ENCODE measurements at places on chromosomes 13 and 19.

GRCh38 chr19:5738423-5738822, 18.0 kb downstream of the CATSPERD start:
- no peak for DNase-seq

DNA sequence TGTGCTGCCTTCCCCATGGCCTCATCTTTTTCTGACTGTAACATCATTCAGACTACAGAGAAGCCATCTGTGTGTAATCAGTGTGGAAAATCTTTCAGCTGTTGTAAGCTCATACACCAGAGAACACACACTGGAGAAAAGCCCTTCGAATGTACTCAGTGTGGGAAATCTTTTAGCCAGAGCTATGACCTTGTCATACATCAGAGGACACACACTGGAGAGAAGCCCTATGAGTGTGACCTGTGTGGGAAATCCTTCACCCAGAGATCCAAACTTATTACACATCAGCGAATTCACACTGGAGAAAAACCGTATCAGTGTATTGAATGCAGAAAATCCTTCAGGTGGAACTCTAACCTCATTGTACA, 17.2 kb upstream of the ZNF8 start:
- DNase-seq = no peak

DNA sequence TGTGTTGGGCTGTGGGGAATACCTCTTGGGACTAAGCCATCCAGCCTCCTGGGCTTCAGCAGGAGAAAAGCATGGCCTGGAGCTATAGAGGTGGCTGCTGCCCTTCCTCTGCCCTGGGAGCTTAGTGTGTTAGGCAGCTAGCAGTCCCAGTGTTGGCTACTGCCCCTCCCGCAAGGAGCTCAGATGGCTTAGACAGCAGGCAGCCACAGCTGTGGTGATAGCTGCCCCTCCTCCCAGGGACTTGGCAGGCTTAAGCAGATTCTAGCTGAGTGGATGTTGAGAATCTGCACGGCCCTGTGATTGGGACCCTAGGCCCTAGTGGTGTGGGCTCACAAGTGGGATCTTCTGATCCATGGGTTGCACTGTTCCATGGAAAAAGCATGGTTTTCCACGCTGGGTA, 264.5 kb downstream of the TDRD3 start:
- no peak for DNase-seq

- DNase-seq = peak; percentile 7
These were observed 33.0 kb downstream of the DEDD2 start for GRCh38 chr19:42184401-42184861.

DNA sequence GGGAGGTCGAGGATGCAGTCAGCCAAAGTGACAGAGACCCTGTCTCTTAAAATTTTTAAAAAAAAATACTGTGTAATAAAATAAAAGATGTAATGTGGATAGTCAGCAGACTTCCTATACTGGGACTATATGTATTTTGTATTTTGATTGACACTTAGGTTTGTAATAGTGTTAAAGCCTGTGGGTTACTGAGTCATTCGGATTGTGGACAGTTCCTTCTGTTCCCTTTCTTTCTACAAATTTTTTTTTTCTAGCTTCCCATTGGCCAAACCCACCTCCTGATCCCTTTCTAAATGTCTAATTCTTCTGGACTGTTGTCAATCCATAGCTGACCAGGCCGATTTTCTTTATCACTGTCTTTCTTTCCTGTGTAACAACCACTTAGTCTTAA, 108.0 kb downstream of the DNAJC3 start:
- no peak for DNase-seq

DNA sequence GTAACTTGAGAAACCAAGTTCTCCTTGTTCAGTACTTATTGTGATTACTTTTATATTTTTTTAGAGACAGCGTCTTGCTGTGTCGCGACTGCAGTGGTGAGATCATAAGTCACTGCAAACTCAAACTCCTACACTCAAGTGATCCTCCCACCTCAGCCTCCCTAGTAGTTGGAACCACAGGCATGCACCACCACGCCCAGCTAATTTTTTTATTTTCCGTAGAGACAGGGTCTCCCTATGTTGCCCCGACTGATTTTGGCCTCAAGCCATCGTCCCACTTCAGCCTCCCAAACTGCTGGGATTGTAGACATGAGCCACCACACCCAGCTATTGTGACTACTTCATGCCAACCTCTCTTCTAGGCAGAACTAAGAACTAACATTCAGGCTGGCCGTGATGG, 8.3 kb downstream of the C19orf53 start:
- DNase-seq = no peak

GRCh38 chr19:49556412-49557398, 23.7 kb downstream of the NOSIP start:
- DNase-seq = no peak

- no peak for DNase-seq
These were observed 146.8 kb downstream of the FOXO1 start for GRCh38 chr13:40519637-40520036.

GRCh38 chr13:42039457-42039945, 8.9 kb upstream of the DGKH start:
- no peak for DNase-seq

DNA sequence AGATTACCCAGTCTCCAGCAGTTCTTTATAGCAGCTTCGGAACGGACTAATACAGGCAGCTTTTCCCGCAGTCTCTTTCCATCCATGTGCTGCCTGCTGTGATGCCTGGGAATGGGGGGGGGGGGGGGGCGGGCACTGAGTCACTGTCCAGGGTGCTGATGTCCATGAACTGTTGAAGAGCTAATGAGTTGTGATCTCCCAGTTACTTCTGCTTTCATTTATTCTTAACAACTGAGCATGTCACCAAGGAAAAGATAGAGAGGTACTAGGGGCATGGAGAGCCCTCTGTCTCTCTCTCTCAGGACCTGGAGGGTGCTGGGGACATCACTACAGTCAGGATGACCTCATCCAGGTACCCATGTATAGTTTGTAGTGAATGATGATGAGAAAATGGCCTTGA, 20.3 kb upstream of the CEACAM1 start:
- no peak for DNase-seq

- no peak for DNase-seq
These were observed 49.6 kb upstream of the ARGLU1 start for GRCh38 chr13:106617561-106617960.

- DNase-seq = no peak
These were observed 699.5 kb downstream of the PCDH9 start for GRCh38 chr13:66530686-66531085.

GRCh38 chr13:97499181-97499580, 65.2 kb downstream of the RAP2A start:
- DNase-seq = no peak

DNA sequence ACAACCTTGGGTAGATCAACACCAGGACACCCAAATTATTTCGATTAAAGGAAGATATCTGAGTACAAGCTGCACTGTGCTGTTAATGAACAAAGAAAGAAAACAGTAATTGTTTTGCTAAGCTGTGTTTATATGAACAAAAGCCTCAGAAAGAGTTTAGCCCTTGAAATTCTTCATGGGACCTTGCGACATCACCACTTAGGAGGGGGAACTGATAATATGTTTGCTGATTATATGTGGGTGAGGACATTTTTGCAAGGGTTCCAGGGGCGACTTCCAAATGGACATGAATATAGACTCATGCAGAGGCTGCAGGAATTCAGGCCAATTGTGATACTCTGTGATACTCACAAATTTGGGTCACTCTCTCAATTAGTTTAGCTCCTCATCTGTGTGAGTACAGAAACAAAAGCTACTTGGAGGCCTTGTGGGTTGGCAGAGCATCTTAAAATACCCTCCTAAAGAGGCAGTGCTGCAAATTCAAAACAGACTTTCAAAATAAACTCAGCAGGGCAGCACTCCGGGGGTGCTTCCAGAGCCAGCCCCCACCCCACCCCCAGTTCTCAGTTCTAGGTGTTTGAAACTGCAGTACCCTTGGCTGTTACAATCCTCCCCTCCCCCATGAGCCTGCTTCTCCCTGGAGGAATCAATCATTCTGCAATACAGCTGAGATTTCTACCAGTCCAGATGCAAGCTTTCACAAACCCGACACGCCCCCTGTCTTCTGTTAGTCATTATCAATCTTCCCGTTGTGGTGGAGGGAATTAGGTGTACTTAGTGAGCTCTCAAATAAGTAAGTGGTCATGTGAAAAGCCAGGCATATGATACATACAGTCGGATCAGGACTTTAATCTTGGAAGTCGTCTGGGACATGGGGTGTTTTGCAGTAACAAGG, 97.0 kb upstream of the MBNL2 start:
- DNase-seq = no peak

GRCh38 chr13:71320452-71320851, 546.6 kb downstream of the DACH1 start:
- DNase-seq = no peak

DNA sequence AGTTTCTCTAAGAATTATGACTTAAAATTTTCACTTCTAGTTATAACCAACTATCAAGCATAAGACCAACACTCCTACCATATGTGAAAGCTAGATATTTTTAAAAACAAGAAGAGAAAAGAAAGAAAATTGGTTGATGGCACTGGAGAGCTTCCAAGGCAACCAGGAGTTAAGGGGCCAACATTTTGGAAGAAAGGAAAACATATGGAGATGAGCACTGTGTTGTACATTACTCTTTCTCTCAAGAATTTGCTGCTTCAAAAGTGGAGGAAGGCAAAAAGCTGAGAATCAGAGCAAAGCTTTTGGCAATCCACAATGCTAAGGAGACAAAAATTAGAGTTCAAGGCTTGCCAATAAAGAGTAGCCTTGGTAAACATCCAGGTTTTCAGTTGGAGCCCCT, 446.2 kb downstream of the ITGBL1 start:
- no peak for DNase-seq

GRCh38 chr13:53189162-53189561, 160.5 kb downstream of the OLFM4 start:
- no peak for DNase-seq

DNA sequence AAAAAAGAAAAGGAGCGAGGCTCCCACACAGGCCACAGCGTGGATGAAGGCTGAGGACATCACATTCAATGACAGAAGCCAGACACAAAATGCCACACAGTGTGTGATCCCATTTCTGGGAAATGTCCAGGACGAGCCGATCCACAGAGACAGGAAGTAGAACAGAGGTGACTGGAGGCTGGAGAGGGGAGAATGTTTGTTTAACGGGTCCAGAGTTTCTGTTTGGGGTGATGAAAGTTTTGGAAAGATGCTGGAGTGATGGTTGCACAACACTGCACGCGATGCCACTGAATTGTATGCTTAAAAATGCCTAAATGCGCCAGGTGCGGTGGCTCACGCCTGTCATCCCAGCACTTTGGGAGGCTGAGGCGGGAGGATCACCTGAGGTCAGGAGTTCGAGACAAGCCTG, 650 bp upstream of the FUT5 start:
- DNase-seq = no peak

DNA sequence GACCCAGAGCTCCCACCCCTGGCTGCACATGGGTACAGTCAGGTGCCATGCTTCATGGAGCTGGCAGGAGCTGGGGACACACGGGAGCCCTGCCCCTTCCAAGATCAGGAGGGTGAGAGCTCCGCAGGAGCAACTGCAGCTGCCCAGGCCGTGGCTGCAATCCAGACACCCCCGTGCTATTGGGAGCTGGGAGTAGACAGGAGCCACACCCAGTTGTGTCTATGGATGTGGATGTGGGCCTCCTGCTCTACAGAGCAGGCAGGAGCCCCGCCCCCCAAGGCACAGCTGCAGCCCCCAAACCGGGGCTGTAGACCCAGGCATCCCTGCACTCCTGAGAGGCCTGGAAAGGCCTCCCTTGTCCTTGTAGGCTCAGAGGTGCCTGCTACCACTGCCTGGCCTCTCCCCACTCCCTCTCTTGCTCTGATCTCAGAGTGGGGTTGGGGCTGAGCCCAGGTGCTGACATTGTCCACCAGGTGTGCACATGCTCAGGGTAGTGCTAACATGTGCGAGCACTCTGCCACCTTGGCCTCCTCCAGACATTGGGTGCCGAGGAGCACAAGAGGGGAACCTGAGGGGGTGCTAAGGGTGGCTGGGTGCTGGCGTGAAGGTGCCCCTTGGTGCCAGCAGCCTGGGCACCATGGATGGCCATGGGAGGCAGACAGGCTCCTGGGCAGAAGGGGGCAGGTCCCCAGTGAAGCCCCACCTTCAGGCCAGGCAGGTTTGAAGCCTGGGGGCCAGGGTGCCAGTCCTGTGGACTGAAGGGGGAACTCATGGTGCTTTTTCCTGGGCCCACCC, 8.0 kb upstream of the BAX start:
- no peak for DNase-seq

DNA sequence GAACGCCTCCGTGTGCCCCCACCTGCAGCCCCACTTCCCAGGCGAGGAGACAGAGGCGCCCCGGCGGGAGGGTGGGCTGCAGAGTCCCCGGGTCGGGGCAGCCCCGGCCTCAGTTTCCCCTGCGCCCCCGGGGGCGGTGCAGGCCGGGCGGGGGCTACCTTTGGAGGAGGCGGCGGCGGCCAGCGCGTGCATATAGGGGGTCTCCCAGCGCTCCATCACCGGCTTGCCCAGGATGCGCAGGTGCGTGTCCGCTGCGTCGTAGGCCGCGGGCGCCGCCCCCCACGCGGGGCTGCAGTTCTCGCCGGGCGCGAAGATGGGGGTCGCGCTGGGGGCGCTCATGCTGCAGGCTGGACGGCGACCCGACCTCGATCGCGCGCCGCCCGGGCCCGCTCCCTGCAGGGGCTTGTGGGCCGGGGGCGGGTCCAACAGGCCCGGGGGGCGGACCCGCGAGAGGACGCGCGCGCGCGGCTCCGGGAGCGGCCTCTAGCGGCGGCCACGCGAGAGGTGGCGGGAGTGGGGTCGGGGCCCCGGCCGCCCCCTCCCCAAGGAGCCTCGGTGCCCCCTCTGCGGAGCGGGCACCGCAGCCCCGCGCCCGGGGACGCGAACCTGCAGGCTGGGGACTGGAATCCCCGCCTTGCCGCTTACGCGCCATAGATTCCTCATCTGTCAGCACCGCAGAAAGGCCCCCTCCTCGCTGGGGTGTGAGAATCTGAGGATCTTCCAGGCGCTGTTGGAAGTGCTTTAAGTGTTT, at the start of gene GAMT:
Gene GAMT (minus strand): TSS at position 405 of the 751 bp plus-strand sequence. CDS start 66 bp downstream, at position 339.
- DNase-seq = peak; percentile 10

- no peak for DNase-seq
These were observed 14.0 kb upstream of the PPP1R12C start for GRCh38 chr19:55131421-55131820.

GRCh38 chr13:55554741-55555140, 1586.0 kb upstream of the PRR20A start:
- DNase-seq = no peak

All from DMS79 (cell line).